ENCODE measurements at places on chromosomes 11 and 22.
A peak's percentile ranks its signal among the peaks of the same experiment; 100 is the strongest.

GRCh38 chr11:72958791-72959190, 144.6 kb downstream of the ATG16L2 start:
- no peak for DNase-seq

DNA sequence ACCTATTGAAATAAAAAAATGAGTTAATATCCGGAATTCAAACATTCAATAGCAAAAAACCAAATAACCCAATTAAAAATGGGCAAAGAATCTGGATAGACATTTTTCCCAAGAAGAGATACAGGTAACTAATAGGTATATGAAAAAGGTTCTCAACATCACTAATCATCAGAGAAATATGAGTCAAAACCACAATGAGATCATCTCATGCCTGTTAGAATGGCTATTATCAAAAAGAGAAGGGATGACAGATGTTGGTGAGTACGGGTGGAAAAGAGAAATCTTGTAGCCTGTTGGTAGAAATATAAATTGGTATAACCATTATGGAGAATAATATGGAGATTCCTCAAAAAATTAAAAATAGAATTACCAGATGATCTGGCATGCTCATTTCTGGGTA, 26.9 kb upstream of the OR6M1 start:
- DNase-seq, result no peak

GRCh38 chr11:63985812-63986155, 454 bp upstream of the OTUB1 start:
- peak; percentile 69 for DNase-seq

- DNase-seq, result no peak
Observed at GRCh38 chr11:114348200-114349191, 51.8 kb downstream of the C11orf71 start.

GRCh38 chr11:2911785-2912391, 17.3 kb downstream of the PHLDA2 start:
- no peak for DNase-seq

All from stimulated activated CD8-positive, alpha-beta memory T cell treated with anti-CD3 and anti-CD28 coated beads, Interleukin-15, amount 100 ng/mL, for 48 hours (primary cell).